ENCODE measurements at places on chromosomes 5 and 9. TPM values are rescaled to one million over a fixed set of nuclear protein-coding genes. Genes with fewer than 3 reads are reported as not detected.

DNA sequence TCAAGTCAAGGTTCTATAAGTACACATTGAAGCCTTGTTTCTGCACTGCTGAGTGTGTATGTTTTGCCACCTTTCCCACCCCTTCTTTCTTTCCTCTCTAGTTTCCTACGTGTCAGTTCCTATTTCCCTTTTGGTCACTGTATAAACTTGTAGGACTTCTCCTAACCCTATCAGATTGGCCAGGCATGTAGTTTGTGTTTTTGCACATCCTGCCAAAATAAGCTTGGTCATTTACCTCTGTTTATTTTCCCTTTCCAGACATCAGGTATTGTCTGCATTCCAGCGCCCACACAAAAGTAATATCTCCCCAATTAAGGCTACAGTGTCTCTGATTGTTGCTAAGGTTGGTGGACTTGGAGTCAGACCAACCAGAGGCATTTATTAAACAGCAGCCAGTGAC is 252.9 kb upstream of the MPDZ start:
- DNase-seq: no peak

DNA sequence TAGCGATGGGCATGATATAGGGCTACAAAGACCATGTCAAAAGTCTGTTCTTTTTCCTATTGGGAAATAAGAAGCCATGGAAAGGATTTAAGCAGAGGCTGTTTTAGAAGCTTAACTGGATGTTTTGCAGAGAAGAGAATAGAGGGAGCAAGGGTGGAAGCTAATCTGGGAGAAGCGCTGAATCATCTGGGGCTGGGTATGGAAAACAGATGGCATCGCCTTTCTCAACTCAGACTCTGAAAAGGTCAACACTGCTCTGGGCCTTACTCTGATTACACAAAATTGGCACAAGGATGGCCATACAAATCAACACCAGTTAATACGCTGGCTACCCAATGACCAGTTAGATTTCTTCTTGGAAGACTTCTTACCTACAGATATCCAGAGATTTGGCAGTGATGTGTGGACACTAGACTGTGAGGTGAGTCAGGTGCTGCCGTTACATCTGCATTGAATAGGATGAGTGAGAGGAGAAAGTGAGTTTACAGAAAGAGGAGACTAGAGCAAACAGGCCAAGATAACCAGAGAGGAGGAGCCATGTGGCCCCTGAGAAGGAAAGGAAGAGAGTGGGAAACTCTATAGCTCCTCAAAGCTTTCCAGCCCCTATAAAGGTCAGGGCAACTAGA is 6.2 kb upstream of the TCERG1 start:
- DNase-seq: no peak

Gene KCNN2
- 2.7 TPM for total RNA-seq

GRCh38 chr5:109682383-109682782 is 7.3 kb upstream of the MAN2A1 start:
- no peak for DNase-seq

Gene OR1N2
- total RNA-seq: not detected

- DNase-seq: no peak
Measured at GRCh38 chr9:130143958-130144366, 28.2 kb upstream of the NCS1 start.

Gene PCDHGB6
- total RNA-seq: 53.7 TPM

Gene BOD1
- total RNA-seq: 126 TPM

DNA sequence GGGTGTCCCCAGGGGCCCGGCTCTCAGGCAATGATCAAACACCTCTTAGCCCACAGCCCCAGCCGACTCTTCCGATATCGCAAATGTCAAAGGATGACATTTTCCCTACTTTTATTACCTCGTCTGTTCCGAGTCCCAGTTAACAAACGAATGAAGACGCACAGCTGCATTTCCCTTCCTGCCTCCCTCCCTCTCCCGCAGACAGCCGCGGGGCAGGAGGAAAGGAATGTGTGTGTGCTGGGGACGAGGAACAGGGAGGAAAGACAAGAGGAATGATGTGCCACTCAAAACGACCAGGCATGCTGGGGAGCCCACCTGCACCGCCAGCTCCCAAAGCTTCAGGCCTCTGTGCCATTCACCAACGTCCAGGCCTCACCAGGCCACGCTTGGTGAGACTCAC is 125.9 kb upstream of the SARDH start:
- DNase-seq: no peak

- DNase-seq: no peak
Measured at GRCh38 chr5:131974622-131974955, 29.1 kb upstream of the MEIKIN start.

Gene C9
- total RNA-seq: not detected

- no peak for DNase-seq
Measured at GRCh38 chr5:130279386-130279785, 375.1 kb downstream of the CHSY3 start.

Gene CSF1R
- total RNA-seq: not detected

Gene SWI5
- 17.1 TPM for total RNA-seq

DNA sequence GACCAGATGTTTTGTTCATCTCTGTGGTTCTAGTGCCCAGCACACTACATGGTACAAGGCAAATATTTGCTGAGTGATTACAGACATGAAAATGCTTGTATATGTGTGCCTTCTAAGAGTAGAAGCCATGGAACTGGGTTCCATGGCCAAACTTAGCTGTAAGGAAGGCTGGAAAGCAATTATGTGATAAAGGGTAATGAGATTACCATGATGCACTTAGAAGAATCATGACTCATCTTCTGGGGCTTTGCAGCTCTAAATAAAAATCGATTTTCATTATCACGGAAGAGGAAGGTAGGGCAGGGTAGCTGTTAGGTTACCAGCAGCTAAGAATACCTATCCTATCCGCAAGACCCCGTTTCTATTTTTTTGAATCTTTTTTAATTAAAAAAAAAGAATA is 28.0 kb downstream of the RFK start:
- DNase-seq: no peak

DNA sequence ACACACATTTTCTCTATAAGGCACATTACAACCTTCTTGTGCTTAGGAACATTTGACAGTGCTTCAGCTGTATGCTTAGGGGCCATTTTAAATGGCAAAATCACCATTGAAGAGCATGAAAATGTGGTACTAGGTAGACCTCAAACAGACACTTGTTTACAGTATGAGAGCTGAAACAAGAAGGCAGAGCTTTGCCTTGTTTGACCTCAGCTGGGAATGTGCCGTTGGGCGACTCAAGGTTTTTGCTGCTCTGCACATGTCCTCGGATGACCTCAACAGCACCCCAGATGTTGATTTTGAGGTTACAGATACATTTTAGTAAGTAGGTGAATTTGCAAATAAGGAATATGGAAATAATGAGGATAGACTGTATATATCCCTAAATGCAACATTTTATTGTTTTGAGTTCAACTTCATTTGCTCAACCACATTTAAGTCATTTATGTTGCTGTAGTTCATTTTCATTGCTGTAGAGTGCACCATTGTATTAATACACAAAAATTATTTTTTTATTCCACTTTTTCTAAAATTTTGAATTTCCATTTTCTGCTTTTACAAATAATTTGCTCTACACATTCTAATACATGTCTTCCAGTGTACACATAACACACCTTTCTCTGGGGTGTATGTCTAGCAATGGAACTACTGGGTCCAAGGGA is 206.8 kb downstream of the NR3C1 start:
- no peak for DNase-seq

GRCh38 chr9:16309082-16309468 is 561.4 kb downstream of the BNC2 start:
- no peak for DNase-seq

Gene FBN2
- total RNA-seq: 58.3 TPM

GRCh38 chr5:29896646-29897045 is 1296.8 kb upstream of the CDH6 start:
- DNase-seq: no peak

- peak; percentile 80 for DNase-seq
Measured at GRCh38 chr5:172714491-172715420, 56.2 kb downstream of the DUSP1 start.

- no peak for DNase-seq
Measured at GRCh38 chr5:1743769-1744085, 55.9 kb downstream of the MRPL36 start.

Gene MARCOL
- not detected for total RNA-seq

- peak; percentile 58 for DNase-seq
Measured at GRCh38 chr9:36023260-36024048, 13.3 kb upstream of the RECK start.

Gene HAPLN1
- 1.4 TPM for total RNA-seq

DNA sequence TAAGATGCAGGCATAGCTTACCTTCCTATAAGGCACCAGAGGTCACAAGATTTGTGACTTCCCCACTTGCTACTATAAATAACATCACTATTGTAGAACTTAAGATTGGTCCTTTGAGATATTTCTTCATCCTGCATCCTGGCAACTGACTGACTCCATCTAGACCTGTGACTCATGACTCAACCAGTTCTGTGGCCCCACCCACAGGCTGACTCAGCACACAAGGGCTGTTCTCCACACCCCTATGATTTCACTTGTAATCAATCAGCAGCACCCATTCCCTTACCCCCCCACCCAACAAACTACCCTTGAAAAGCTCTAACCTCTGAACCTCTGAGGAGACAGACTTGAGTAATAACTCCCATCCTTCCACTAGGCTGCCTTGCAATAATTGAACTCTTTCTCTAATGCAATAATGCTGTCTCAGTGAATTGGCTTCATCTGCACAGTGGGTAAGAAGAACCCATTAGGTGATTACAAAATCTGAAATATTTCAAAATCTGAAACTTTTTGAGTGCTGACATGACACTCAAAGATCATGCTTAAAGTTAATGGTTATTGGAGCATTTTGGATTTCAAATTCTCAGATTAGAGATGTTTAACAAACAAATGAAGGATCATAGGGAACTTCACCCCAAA is 296.7 kb downstream of the ARL15 start:
- no peak for DNase-seq

Gene HSPA4
- total RNA-seq: 166 TPM

DNA sequence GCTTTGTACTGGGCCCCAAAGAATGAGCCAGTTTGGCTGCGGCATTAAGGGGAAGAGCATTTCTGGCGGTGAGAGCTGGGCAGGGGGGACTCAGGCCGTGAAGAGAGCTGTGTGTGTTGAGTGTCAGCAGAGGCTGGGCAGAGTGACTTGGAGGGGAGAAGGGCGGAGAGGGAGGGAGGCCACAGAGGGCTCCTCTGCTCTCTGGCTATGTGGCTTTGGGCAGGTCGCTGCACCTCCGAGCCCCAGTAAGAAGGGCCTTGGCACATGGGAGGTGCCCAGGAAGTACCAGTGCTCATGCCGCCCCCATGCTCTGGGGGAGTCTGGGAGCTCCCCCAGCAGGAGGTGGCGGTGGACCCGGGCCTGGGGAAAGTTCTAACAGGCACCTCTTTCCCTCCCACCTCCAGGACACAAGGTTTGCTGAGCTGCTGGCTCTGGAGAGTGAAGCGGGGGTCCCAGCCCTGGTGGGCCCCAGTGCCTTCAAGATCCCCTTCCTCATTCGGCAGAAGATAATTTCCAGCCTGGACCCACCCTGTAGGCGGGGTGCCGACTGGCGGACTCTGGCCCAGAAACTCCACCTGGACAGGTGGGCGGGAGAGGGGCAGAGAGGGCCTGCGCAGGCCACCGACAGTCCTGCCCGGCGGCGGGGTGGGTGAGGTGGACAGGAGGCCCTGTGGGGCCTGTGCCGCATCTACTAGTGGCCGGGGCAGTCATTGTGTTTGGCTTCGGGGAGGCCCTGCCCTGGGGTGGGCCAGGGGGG is 20.1 kb downstream of the HK3 start:
- DNase-seq: no peak

Gene C5orf52
- not detected for total RNA-seq

GRCh38 chr9:121107881-121108280 is 33.1 kb downstream of the CNTRL start:
- no peak for DNase-seq

GRCh38 chr5:132812123-132812765 is 858 bp upstream of the SOWAHA start:
- DNase-seq: no peak

- no peak for DNase-seq
Measured at GRCh38 chr5:168734119-168734518, 155.0 kb upstream of the PANK3 start.

Gene ADAMTS6
- total RNA-seq: 8.2 TPM

DNA sequence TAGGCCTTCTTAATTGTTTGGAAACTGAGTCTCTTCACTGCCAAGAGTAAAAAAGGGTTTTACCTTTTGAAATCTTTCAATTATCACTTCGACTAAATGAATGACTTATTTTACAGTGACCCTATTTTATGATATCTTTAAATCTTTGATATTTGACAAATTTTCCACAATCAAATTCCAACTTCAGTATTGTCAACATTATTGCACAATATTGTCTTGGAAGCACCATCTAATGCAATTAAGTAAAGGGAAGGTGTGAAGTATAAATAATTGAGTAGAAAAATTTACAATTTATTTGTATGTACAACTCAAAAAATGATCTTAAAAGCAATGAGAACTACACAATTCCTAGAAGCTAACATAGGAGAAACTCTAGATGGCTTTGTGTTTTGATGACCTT is 49.2 kb downstream of the GABRA6 start:
- no peak for DNase-seq

DNA sequence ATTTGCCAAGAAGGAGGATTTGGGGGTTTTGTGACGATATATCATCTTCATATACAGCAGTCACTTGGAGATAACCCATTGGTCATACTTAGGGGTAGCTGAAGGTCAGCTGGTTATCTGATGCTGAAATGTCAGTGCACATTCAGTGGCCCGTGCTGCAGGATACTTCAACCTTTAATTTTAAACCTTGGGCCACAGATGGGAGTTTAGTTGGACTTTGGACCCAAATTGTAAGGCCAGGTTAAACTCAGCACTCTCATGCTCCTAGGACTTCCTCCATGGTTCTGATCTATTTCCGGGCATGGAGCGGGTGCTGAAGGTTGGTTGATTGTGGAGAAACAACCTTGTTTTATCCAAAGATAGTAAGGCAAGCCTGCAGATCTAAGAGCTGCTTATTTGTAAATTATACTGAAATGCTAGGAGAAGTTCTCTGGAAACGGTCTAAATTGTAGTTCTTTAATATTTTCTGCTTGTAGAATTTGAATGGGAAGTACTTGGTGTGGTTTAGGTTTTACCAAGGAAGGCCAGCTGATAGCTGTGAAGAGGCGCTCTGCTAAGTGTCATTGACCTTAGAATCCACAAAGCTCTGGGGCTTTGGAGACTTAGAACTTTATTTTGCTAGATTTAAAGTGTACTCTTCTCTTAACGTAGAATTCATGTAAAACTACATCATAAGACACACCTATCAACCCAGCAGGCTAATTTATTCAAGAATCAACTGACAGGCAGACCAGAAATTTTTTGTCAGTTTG is 38.6 kb downstream of the SLC44A1 start:
- DNase-seq: no peak

DNA sequence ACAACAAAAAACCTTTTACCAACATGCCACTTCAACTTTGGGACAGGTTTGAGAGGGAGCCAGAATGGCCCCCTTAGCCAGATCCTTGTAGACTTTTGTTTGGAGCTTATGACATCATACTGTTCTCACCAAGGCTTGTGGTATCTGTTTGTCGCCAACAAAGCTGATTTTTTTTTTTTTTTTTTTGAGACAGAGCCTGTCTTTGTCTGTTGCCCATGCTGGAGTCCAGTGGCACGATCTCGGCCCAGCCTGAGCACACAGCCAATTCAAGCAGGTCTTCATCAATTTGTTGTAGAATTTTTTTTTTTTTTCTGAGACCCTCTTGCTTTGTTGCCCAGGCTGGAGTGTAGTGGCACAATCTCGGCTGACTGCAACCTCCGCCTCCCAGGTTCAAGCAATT is 26.4 kb upstream of the NTNG2 start:
- DNase-seq: no peak
